ENCODE measurements at places on chromosomes 3 and 15.
A peak's percentile ranks its signal among the peaks of the same experiment; 100 is the strongest.

DNA sequence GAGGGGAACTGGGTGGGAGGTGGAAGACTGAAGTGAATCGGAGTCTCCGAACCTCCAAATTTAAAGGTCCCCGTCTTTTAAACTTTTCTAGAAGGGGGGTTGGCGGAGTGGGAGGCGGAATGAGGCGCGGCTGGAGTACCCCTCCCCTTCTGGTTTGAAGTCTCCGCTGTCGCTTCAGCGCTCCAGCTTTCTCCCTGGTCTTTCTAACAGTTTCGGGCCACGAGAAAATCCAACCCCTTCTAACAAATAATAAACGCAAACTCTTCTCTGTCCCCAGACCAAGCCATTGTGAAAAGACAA, 2.5 kb upstream of the MECOM start:
- no peak for DNase-seq

GRCh38 chr15:66927201-66928077, 138.0 kb upstream of the SMAD3 start:
- DNase-seq = no peak

GRCh38 chr3:46371519-46372340, 984 bp downstream of the CCR5 start:
- peak; percentile 53 for DNase-seq

- DNase-seq = no peak
Measured at GRCh38 chr15:101036189-101036588, 117.0 kb downstream of the LRRK1 start.

All from suppressor macrophage treated with lipopolysaccharide for 4 hours (primary cell).